Activated naive CD4-positive, alpha-beta T cell (primary cell): ENCODE measurements at places on chromosomes 6 and 20.

GRCh38 chr20:32115211-32115767, 5.8 kb downstream of the TM9SF4 start:
- DNase-seq = no peak

DNA sequence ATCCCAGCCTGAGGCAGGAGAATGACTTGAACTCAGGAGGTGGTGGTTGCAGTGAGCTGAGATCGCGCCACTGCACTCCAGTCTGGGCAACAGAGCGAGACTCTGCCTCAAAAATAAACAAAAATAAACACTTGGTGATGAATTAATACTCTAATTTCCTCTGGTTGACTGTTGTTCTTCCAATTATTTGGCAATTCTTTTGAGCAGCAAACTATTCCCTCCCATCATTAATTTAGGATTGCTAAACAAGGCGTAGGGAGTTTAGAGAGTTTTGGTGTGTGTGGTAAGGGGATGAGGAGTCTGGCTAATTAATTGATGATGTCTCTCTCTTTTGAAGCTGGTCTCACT, 2.7 kb upstream of the ID1 start:
- no peak for DNase-seq

DNA sequence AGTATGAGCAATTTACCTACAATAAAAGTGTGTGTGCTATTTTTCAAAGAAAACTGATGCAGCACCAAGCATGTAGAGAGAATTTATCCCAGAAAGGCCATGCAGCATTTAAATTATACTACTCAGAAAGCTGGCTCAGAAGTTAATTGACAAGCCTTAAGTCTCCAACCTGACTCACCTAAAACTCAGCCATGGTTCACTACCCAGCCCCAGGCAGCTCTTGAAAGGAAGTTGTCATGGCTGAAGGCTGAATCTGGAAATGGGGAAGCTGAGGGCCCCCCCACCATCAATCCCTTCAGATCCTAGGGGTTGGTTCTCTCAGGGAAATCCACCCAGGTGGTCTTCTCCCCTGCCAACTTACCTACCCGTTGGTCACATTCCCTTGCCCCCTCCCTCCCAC, 19.7 kb downstream of the PPIL6 start:
- no peak for DNase-seq

DNA sequence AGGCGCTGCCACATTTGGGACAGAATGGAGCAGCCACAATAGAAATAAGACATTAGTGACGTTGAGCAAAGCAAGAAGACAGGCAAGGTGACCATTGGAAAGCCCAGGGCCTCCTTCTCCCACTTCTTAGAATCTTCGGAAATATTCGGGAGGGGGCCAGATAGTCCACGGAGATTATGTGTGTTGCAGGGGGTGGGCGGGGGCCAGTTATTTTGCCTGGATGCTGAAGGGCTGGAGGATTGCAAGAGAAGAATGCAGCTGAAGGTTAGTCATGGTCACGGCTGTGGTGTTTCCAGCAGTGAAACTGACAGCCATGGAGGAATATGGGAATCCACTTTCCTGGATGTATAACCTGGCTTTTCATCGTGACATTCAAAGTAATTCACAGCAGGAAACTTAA, 88.6 kb downstream of the CDH26 start:
- no peak for DNase-seq

DNA sequence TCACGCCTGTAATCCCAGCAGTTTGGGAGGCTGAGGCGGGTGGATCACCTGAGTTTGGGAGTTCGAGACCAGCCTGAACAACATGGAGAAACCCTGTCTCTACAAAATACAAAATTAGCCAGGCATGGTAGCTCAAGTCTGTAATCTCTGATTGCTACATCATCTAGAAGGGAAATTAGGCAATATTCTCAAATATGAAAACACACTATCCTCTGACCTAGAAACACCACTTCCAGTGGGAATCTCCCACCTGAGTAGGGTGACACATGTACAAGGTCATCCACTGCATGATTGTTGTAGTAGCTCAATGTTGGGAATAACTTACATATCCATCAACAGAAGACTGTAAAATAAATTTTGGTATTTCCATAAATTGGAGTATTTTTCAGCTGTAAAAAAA, 19.1 kb upstream of the SIRPD start:
- DNase-seq = no peak

- no peak for DNase-seq
Measured at GRCh38 chr6:6008648-6009421, 2.1 kb upstream of the NRN1 start.

GRCh38 chr6:167079853-167080297, 43.0 kb upstream of the CCR6 start:
- no peak for DNase-seq

DNA sequence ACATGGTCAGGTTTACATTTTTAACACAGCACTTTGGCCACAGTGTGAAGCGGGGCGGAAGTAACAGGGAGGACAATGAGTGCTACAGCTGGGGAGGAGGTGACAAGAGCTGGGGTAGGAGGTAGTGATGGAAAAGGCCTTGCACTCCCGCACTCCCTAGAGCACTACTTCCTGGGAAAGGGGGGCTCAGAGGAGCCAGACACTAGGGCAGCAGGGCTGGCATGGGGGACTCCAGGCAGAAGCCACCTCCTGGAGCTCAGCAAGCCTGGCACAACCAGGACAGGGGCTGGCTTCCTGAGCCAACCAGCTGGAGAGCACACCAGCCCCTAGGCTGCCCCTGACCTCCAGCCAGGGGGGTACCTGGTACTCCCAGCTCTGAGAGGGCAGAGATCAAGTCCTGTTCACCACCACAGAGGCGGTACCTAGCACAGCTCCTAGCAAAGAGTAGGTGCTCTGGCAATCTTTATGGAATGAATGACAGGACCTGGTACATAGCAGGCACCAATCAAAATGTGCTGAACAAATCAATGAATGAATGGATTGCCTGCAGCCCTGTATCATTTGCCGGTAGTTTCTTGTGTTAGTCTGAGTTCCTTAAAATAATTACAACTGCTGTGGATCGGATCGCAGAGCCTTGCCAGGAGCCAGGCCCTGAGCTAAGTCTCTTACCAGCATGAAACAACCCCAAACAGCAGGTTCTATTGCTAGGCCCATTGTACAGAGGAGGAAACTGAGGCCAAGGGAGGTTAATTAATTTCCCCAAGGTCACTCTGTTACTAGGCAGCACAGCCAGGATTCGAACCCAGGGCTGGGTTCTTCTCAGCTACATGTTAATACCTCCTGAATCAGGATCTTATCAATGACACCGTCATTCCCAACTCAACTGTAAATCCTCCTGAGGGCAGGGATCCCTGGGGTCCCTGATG, 15.5 kb downstream of the NOL4L start:
- DNase-seq = no peak

- DNase-seq = no peak
Measured at GRCh38 chr6:20717743-20718142, 183.5 kb downstream of the CDKAL1 start.

DNA sequence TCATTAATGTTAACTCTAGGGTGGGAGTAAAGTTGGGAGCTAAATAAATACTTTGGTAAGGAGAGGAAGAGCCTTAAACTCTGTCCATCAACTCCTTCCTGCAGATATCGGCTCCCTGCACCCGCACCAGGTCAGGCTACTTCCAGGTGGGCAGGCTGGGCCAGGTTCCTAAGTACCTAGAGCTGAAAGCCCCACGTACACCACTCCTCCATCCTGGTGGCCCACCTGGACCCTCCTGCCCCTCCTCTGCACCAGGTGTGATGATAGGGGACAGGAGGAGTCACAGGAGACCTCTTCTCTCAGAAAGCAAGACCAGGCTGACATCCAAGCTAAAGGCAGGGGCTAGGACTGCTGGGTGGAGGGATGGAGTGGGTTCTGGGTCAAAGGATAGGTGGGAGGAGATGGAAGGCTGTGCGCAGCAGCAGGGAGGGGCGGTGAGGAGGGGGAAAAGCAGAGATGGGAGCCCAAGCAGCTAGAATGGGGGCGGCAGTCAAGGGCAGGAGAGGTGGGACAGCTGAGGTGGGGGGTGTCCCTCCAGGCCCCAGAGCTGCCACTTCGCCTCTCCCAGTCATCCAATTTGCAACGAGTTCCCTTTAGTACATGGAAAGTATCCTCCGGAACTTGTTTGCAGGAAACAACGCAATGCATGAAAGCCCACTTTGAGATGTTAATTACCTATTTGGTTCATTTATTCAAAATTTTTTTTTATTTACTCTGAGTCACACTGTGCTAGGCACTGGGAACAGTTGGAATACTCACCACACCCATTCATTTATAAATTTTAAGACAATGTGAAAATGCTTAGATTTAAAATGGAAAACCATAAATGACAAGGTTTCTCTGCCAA, 15.2 kb upstream of the TOX2 start:
- no peak for DNase-seq

DNA sequence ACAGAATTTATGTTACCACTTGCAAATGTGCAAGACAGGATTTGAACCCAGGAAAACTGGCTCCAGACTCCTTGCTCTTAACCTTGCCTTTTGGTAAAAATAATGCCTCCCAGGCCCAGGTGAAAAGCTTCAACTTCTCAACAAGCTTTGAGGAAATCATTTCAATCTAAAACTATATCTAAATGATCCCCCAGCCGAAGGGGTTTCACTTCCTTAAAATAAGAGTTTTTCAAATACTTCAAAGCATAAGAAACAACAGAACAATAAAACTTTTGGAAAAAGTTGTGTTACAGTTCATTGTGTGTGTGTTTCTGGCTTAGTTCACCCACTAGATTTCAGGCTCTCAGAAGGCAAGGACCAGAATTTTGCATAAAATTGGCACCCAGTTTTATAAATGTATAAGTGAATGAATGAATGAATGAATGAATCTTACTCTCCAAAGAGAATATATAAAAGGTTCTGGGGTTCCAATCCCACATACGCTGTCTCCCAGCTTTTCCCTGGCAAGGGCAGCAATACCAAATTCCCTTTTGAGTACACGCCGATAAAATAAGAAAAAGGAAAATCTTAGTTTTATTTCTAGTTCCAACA, 5.4 kb downstream of the OR2H2 start:
- no peak for DNase-seq

DNA sequence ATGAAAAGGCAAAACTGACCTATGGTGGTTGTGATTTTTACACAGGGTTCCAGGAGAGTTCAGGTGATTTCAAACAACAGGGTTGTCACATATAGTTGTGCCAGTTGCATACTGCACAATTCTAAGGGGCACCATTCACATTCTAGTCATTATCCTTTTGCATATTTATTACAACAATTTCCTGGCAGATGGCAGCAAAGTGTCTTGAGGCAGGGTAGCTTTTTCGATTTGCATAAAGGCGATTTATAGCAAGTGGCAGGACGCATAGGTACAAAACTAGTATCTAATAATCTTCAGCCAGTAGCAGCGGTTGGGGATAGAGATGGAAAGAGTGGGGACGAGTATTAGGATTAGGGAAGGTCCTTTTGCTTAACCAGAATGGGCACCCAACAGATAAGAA, 46.5 kb upstream of the TRAF3IP2 start:
- DNase-seq = no peak

- no peak for DNase-seq
Measured at GRCh38 chr20:2746636-2747265, 53.7 kb downstream of the CPXM1 start.

DNA sequence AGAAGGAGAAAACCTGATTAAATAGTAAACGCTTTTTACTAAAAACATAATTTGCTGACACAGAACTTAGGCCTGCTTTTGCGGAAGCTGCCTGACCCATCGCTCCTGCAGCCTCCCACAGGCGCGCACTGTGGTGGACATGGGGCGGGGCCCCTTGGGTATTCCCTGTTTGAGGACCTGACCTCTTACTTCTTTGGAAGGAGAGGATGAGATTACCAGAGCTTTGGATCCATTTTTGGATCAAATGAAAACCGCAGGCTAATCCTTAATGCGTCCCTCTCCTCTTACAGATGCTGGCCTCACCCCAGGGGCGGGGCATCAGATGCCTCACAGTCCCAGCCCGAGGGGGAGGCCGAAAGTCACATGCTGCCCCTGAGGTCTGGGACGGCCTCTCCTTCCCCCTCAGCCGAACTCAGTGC, 151.0 kb downstream of the SCML4 start:
- no peak for DNase-seq

DNA sequence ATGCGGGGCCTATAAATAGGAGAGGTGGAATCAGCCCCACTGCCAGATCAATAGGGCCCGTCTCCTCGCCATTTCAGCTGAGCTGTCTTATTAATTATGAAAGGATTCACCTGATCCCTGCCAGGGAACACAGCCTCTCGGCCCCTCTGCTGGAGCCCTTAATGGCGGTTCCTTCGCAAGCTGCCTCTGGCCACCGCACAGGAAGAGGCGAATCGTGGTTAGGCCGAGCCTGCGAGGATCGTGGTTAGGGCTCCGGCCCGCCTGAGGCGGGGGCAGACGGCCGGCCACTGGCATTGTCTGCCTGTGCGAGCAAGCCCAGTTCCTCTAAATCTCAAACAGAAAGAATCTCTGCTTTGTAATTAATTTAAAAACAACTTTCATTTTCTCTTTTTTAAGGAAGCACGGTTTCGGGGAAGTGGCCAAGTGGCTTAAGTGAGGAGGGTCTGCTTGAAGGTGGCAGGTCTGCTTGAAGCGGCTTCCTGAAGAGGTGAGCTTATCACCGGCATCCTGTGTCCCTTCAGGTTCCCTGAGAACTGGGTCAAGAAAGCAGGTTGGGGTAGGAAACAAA, 9.2 kb downstream of the NRN1 start:
- no peak for DNase-seq

DNA sequence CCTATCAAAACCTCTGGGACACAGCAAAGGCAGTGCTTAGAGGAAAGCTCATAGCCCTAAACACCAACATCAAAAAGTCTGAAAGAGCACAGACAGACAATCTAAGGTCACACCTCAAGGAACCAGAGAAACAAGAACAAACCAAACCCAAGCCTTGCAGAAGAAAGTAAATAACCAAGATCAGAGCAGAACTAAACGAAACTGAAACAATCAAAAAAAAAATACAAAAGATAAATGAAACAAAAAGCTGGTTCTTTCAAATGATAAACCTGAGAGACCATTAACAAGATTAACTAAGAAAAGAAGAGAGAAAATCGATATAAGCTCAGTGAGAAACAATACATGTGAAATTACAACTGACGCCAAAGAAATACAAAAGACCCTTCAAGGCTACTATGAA, 34.8 kb upstream of the RUNX2 start:
- no peak for DNase-seq

- no peak for DNase-seq
Measured at GRCh38 chr6:134689641-134690040, 260.3 kb downstream of the ALDH8A1 start.

- DNase-seq = peak; percentile 62
Measured at GRCh38 chr6:42104095-42104803, 38.2 kb downstream of the C6orf132 start.

DNA sequence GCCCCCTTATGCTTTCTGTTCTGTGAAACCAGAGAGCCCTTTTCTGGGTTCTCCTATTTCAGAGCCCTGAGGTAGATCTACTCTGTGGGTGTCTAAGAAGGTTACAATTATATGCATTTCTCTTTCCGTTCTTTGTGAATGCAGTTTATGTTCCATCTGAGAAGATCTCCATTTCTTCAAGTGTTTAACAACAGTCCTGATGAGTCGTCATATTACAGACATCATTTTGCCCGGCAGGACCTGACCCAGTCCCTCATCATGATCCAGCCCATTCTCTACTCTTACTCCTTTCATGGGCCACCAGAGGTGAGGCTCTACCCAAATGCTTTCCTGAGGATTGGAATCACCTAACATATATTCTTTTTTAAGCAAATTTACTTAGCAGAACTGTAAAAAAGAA, 18.8 kb upstream of the SMIM26 start:
- no peak for DNase-seq

- no peak for DNase-seq
Measured at GRCh38 chr6:107329063-107329860, 130.1 kb downstream of the PDSS2 start.
